WTC11 (cell line): ENCODE measurements at places on chromosomes 5 and 9. TPM values are rescaled to one million over a fixed set of nuclear protein-coding genes. Genes with fewer than 3 reads are reported as not detected.

PTGES gene
- 2.5 to 4.4 TPM (median 3.2 TPM) in 3 replicates for total RNA-seq

GRCh38 chr9:35951736-35952135 lies 6.2 kb downstream of the OR2S2 start:
- no peaks in the 10 kb centered on the region for H3K36me3 ChIP-seq
- H3K27ac ChIP-seq: no peak overlapping the region
- no peak overlapping the region for H3K4me3 ChIP-seq
- H3K27me3 ChIP-seq: peaks cover 34% of the 10 kb centered on the region
- DNase-seq: no peak

DNA sequence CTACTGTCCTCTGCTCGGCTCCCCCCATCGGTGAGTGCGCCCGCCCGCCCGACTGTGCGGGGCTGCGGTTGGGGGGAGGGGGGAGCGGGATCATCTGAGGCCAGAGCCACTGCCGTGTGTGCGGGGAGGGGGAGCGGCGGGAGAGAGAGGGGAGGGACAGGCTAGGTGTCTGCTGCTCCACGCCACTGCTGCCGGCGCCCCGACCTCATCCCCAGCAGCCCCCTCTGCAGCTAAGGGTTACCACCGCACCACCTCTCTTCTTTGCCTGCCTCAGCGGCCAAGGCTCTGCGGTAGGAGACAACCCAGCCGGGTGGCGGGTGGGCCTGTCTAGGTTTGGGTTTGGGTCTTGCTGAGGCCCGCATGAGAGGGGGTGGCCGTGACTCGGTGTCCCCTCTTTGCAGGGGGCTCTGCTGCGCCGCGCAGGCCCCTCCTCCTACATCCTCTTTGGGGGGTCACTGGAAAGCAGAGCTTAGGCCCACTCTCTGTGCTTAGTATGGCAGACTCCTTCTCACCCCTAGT lies 670 bp upstream of the PURA start:
- H3K27ac ChIP-seq: no peak overlapping the region
- H3K4me3 ChIP-seq: peak overlapping the region; percentile 82
- no peaks in the 10 kb centered on the region for H3K36me3 ChIP-seq
- H3K4me1 ChIP-seq: peaks cover 67% of the 10 kb centered on the region
- H3K27me3 ChIP-seq: peaks cover 83% of the 10 kb centered on the region

DNA sequence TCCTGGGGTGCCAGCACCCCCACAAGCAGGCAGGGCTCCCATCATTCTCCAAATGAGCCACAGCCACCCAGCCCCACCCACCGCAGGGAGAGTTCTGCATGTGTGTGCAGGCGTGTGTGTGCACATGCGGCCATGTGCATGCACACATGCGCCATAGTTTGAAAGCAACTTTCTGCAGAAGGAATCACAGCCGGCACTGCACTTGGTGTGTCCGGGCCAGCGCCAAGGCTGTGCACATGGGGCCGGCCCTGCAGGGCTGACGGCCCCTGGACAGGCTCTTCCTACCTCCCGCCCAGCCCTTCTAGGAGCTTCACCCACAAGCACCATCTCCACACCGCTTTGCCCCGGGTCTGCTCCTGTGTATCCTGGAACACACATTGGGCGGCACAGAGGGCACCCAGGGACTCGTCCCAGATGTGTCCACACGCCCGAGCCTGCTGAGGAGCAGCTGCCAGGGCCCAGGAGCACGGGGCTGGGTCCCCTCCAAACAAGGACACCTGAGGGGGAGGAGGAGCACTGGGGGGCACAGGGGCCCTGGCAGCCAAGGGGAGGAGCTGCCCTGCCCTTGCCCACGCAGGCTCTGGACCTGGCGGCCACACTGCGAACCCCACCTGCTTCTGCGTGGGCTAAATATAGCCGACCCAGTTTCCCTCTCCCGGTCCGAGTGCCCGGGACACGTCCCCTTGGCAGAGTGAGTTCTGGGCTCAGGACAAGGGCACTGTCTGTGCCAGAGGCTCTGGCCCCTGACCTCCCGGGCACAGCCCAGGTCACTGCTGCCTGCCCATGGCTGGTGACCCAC lies 19.1 kb downstream of the TPPP start:
- H3K27ac ChIP-seq: no peak overlapping the region
- no peak for DNase-seq
- no peak overlapping the region for H3K4me3 ChIP-seq
- H3K36me3 ChIP-seq: no peaks in the 10 kb centered on the region
- H3K4me1 ChIP-seq: 0 out of 2 replicates have a peak, but pooled peaks cover 5% of the 10 kb centered on the region

GRCh38 chr5:66013397-66013796 lies 87.0 kb downstream of the ERBIN start:
- H3K4me1 ChIP-seq: peaks cover 6% of the 10 kb centered on the region
- no peak for DNase-seq
- no peak overlapping the region for H3K4me3 ChIP-seq
- H3K27ac ChIP-seq: no peak overlapping the region

GRCh38 chr9:98226957-98227356 lies 28.5 kb downstream of the TBC1D2 start:
- H3K27me3 ChIP-seq: no peaks in the 10 kb centered on the region
- no peak for DNase-seq
- peaks cover 48% of the 10 kb centered on the region for H3K36me3 ChIP-seq
- no peak overlapping the region for H3K4me3 ChIP-seq

- H3K4me3 ChIP-seq: no peak overlapping the region
- H3K4me1 ChIP-seq: no peaks in the 10 kb centered on the region
- no peaks in the 10 kb centered on the region for H3K27me3 ChIP-seq
- H3K36me3 ChIP-seq: no peaks in the 10 kb centered on the region
- no peak overlapping the region for H3K27ac ChIP-seq
- DNase-seq: no peak
Observed at GRCh38 chr5:157076558-157076957, 17.6 kb upstream of the HAVCR1 start.

ZNF782 gene
- total RNA-seq: 4.4 to 6.2 TPM (median 5.2 TPM) in 3 replicates

SH3PXD2B gene
- total RNA-seq: 52.2 to 64.1 TPM (median 57.4 TPM) in 3 replicates

DNA sequence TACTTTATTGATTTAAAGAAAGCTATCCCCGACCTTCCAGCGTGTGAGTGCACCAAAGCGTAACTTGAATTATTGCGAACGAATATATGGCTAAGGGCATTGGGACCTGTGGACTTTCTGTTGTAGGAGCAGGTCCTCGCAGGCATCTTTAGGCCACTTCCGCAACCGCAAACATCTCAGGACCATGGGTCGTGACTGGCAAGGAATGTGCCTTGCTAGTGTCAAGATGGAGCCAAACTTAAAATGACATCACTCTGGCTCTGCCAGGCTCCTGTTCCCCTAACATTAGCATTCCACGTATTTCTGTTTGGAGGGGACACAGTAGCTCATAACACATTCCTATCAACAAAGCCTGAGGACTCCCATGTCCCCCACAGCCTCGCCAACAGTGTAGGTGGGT lies 44.1 kb upstream of the OLFM1 start:
- H3K36me3 ChIP-seq: no peaks in the 10 kb centered on the region
- no peak overlapping the region for H3K4me3 ChIP-seq
- H3K27ac ChIP-seq: no peak overlapping the region
- H3K27me3 ChIP-seq: no peaks in the 10 kb centered on the region
- H3K4me1 ChIP-seq: no peaks in the 10 kb centered on the region; the same call in 1 of the 2 replicates

ADGRD2 gene
- 0.61 to 1.6 TPM (median 1.3 TPM) in 3 replicates for total RNA-seq

DNA sequence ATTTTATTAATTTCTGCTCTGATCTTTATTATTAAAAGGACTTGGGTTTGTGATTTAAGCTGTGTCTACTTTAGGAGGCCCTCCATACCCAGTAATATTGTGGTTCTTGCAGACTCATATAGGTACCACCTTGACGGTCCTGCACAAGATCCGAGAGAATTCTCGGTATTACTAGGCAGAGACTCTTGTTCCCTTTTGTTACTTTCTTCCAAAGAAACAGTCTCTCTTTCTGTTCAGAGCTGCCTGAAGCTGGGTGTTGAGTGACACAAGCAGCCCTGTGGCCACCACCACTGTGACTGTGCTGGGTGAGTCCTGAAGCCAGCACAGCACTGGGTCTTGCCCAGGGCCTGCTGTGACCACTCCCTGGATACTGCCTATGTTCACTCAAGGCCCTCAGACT lies 666.6 kb downstream of the SEMA5A start:
- H3K4me3 ChIP-seq: no peak overlapping the region
- H3K27me3 ChIP-seq: no peaks in the 10 kb centered on the region
- H3K4me1 ChIP-seq: peaks cover 16% of the 10 kb centered on the region
- no peak for DNase-seq
- no peak overlapping the region for H3K27ac ChIP-seq

ANXA1 gene
- 1.1 to 2.1 TPM (median 1.7 TPM) in 3 replicates for total RNA-seq

GRCh38 chr5:13745508-13745907 lies 199.0 kb downstream of the DNAH5 start:
- H3K27ac ChIP-seq: no peak overlapping the region
- DNase-seq: no peak
- H3K36me3 ChIP-seq: no peaks in the 10 kb centered on the region
- H3K4me1 ChIP-seq: peaks cover 15% of the 10 kb centered on the region
- no peak overlapping the region for H3K4me3 ChIP-seq
- no peaks in the 10 kb centered on the region for H3K27me3 ChIP-seq

DNA sequence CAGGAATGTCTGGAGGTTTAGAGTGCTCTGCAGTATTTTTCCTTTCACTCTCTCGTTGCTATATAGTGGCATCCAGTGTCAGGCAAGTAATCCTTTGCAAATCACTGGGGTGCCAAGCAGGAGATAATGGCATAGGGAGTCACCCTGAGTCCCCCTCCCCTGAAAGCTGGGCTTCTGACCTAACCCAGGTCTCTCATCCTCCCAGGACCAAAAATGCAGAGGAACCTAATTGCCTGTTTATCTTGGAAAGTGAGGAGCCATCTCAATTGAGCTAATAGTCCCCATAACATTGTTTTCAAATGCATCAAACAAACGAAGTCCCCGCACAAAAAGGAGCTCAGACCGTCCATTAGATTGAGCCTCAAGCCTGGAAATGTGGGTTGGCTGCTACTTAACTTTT lies 368.0 kb upstream of the IRX2 start:
- no peak overlapping the region for H3K27ac ChIP-seq
- DNase-seq: no peak
- no peaks in the 10 kb centered on the region for H3K36me3 ChIP-seq
- H3K4me3 ChIP-seq: peak overlapping the region; percentile 26; the same call in 1 of the 2 replicates
- peaks cover 92% of the 10 kb centered on the region for H3K27me3 ChIP-seq

SMIM33 gene
- total RNA-seq: not detected in 3 replicates

- H3K27me3 ChIP-seq: no peaks in the 10 kb centered on the region
- H3K4me1 ChIP-seq: peaks cover 37% of the 10 kb centered on the region
- H3K36me3 ChIP-seq: no peaks in the 10 kb centered on the region
- H3K4me3 ChIP-seq: peak overlapping the region; percentile 37; the same call in 1 of the 2 replicates
- DNase-seq: peak; percentile 38
Observed at GRCh38 chr9:13596383-13596970, 317.0 kb upstream of the MPDZ start.

DNA sequence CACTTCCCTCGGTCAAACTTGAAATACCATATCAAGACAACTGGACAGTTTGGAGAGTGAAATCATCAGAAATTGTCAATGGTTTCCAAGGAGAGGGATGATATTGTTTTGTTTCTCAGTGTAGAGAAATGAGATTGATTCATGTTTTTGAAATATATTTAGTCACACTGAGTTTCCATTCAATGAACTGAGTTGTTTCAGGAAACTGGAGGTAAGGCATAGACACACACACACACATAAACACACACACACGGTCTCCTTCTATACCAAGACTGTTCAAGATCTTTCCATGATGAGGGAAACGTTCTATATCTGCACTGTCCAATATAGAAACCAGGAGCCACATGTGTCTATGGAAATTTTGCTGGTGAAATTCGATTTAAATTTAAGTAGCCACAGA lies 182.8 kb downstream of the PTTG1 start:
- H3K27ac ChIP-seq: no peak overlapping the region
- DNase-seq: no peak
- no peaks in the 10 kb centered on the region; the same call in 1 of the 2 replicates for H3K4me1 ChIP-seq
- H3K27me3 ChIP-seq: no peaks in the 10 kb centered on the region
- no peak overlapping the region for H3K4me3 ChIP-seq
- no peaks in the 10 kb centered on the region for H3K36me3 ChIP-seq

TLX3 gene
- 0.11 to 0.16 TPM in 2 of 3 replicates, not detected in the other for total RNA-seq

- no peak overlapping the region for H3K27ac ChIP-seq
- no peak for DNase-seq
- no peaks in the 10 kb centered on the region for H3K27me3 ChIP-seq
- peaks cover 11% of the 10 kb centered on the region for H3K36me3 ChIP-seq
Observed at GRCh38 chr5:64831996-64832395, 63.3 kb downstream of the CWC27 start.

FREM1 gene
- 2.8 to 3.6 TPM (median 3.0 TPM) in 3 replicates for total RNA-seq

ARID3C gene
- total RNA-seq: 0.14 to 0.23 TPM (median 0.15 TPM) in 3 replicates

DNA sequence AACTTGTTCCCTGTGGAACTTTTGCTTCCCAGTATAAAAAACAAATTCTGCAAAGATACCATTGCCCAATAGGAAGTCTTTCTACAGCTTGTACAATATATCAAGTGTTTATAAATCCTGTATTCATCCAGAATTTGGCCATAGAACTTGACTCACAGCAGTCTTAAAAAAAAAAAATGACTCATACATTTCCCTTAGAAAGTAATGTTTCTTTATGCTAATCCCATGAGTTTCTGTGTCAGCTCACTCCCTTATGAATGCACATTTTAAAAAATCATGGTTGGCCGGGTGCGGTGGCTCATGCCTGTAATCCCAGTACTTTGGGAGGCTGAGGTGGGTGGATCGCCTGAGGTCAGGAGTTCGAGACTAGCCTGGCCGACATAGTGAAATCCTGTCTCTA lies 89.3 kb upstream of the DMRT1 start:
- H3K27ac ChIP-seq: no peak overlapping the region
- H3K27me3 ChIP-seq: no peaks in the 10 kb centered on the region
- H3K4me3 ChIP-seq: no peak overlapping the region

GRCh38 chr9:121784731-121785411 lies 133.4 kb downstream of the DAB2IP start:
- DNase-seq: peak; percentile 34
- H3K4me3 ChIP-seq: no peak overlapping the region
- H3K27me3 ChIP-seq: no peaks in the 10 kb centered on the region
- peaks cover 43% of the 10 kb centered on the region for H3K4me1 ChIP-seq
- H3K36me3 ChIP-seq: peaks cover 13% of the 10 kb centered on the region; the same call in 1 of the 2 replicates

MBLAC2 gene
- 5.9 to 6.4 TPM (median 6.3 TPM) in 3 replicates for total RNA-seq

- H3K4me1 ChIP-seq: peaks cover 53% of the 10 kb centered on the region
- H3K27me3 ChIP-seq: no peaks in the 10 kb centered on the region
- H3K36me3 ChIP-seq: no peaks in the 10 kb centered on the region
- H3K4me3 ChIP-seq: peak overlapping the region; percentile 47
Observed at GRCh38 chr9:112310826-112311225, 22.6 kb downstream of the PTBP3 start.

GRCh38 chr5:169566202-169566601 lies 17.4 kb upstream of the SPDL1 start:
- H3K27me3 ChIP-seq: peaks cover 7% of the 10 kb centered on the region
- H3K4me3 ChIP-seq: no peak overlapping the region
- H3K36me3 ChIP-seq: no peaks in the 10 kb centered on the region
- no peak overlapping the region for H3K27ac ChIP-seq

- peaks cover 7% of the 10 kb centered on the region for H3K4me1 ChIP-seq
- H3K4me3 ChIP-seq: no peak overlapping the region
- peaks cover 11% of the 10 kb centered on the region for H3K36me3 ChIP-seq
- no peak for DNase-seq
Observed at GRCh38 chr9:131562032-131562959, 17.0 kb downstream of the PRRT1B start.
